Thymus (tissue), 14 donors: ENCODE measurements at places on chromosomes 2 and 18. TPM values are rescaled to one million over a fixed set of nuclear protein-coding genes. Genes with fewer than 3 reads are reported as not detected.
A peak's percentile ranks its signal among the peaks of the same experiment; 100 is the strongest.

DNA sequence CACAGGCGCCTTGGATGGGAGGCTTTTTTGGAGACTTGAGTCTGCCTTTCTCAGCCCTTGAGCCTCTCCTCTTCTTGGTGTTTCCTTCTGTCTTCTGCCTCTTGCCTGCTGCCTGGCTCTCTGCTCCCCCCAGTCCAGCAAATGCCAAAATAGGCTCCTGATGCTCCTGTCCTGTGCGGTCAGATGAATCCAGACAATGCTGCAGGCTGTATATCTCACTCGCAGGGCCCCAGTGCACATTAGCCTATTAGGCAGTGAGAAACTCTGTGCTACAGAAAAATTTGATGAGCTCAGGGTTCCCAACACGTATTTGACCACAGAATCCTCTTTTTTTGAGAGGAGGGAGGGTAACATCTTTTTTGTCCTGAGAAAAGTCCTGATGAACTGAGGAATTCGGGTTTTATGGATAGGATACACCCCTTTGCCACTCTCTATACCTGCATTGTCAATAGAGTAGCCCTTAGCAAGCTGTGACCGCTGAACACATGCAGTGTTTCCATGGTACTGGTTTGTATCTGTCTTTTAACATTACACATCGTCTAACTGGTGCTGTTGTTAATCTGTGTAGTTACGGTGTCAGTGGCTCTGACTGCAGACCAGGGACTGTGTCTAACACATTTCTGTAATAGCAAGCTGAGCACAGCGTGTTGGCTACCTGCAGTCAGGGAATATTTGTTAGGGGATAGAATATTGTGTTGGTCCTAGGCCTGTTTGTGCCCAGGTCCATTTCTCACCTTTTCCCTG, 50.8 kb downstream of the FAM228A start:
- no peak for DNase-seq

- no peak for DNase-seq
Measured at GRCh38 chr2:134455426-134455825, 201.6 kb downstream of the MGAT5 start.

DNA sequence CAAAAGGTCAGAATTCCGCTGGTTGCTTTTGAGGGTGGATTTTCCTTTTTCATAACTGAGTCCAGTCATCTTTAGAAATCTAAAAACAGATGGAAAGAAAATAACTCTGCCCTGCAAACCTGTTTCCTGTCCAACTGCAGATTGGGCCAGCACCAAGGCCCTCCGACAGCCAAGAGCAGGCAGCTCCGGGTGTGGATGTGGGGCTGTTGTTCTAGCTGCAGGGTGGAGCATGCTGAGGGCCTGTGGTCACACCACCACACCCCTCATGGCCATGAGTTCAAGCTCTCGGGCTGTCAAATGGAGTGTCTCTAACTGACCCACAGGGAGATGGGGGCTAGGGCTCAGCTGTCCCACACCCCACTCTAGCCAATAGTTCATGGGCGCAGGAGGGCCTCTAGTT, 69.3 kb upstream of the BZW1 start:
- no peak for DNase-seq

CACNB4 gene
- total RNA-seq = 3.5 TPM

CGREF1 gene
- total RNA-seq = 0.57 TPM

DNA sequence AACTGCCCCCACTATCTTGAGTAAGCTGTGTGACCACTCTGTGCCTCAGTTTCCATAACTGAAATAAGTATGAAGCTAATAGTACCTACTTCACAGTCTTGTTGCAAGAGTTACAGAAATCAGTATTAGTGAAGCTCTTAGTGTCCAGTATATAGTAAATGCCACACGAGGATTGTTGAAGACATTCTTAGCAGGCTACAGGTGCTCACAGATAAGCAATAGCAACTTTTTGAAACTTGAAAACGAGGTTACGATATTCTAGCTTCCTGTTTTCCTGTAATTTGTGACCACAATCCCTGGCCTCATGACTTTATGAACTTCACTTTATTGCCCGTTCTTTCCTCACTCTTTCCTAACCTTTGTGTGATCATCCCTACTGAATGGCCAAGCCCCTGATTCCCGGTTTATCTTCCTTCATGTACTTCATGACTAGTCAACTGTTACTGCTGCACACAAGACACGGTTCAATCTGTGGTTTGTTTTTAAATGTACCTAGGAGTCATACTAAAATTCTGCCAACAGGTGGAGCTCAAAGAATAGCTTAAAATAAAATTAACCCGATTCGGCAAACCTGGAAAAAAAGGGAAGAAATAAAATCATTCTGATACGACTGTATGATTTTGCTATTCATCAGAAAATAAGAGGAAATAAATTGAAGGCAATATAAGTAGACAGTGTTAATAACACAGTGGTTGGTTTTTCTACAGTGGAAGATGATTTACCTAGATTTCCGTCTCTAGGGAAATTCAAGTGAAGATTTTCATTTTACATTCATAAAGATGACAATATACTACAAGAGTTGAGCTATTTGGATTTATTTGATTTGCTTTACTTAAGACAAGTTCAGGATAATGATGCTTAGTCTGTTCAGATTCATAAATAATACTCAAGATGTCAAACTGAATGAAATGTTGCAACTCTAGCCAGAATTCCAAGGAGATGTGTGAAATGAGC, 38.1 kb upstream of the STAT1 start:
- no peak for DNase-seq

GRCh38 chr2:216787851-216788540, 71.9 kb downstream of the TNP1 start:
- DNase-seq = peak; percentile 52

GCG gene
- total RNA-seq = 1.7 TPM

DNA sequence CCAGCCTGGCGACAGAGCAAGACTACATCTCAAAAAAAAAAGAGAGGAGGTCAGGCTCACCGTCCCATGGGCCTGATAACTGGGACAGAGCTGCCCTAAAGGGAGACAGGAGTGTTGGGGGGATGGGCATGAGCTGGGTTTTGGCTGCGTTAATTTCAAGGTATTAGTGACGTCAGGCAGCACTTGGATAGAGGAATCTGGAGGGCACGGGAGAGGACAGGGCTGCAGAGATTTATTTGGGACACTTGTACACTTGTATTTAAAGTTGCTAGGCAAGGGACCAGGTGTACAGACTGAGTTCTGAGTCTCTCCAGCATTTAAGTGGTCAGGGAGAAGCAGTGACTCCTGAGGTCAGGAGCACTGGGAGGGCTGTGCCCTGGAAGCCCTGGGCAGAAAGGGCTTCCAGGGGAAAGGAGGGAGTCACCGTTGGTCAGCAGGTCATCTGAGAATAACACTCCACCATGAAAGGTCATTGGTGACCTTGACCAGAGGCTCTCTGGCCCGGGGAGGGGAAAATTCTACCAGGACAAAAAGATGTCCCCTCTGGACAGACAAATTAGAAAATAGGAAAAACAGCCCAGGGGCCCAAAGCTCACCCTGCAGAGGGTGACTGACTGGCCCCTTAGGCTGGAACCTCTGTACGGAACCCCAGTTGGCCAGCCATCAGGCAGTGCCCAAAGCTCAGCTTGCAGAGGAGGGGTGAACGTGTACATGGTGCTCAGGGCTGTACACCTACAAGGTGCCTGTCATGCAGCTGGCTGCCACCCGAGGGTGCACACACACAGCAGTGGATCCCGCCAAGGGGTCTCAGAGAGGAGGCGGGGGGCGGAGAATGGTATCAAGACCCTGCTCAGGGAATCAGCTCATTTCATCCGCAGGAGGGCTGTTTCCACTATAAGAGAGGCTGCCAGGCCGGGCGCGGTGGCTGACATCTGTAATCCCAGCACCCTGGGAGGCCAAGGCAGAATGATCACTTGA, 23.0 kb upstream of the CNNM3 start:
- no peak for DNase-seq

CD8B2 gene
- 22.1 TPM for total RNA-seq

DNA sequence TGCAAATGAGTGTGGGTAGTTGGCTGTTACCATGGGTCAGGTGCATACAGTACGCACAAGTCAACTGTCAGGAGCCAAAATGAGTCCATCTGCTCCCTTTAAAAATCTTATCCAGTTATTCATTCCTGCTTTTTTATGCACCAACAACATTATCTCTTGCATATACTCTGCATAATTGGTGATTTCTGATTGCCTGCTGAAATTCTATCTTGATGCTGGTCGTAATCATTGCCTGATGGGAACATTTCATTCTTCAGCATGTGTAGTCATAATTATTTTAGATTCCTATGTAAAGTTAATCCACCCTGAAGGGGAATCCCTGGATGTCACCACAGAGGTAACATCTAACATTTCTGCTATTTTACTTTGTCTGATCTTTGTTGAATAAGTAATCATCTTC, 102.2 kb upstream of the RND3 start:
- DNase-seq = no peak

DNA sequence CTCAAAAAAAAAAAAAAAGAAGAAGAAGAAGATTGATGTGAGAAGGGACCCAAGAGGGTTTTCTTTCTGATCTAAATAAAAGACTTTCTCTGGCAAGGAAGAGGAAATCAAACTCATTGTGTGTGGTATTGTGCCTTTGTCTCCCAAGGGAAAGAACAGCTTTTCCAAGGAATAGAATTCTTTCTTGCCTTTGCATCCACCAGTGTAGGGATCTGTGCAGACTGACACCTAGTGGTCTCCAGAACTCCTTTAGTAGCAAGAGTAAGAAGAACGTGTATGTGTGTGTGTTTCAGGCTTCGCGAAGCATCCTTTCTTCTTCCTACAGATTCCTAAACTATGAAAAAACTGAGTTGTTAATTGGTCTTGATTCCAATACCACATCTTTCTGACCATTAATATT, 33.5 kb upstream of the CRIM1 start:
- no peak for DNase-seq

GRCh38 chr2:163779970-163780597, 44.3 kb upstream of the FIGN start:
- DNase-seq = no peak

TGOLN2 gene
- 27.4 TPM for total RNA-seq

- DNase-seq = no peak
Measured at GRCh38 chr2:9250091-9250490, 43.5 kb downstream of the ASAP2 start.

- DNase-seq = no peak
Measured at GRCh38 chr2:113875135-113875534, 14.8 kb upstream of the ACTR3 start.

FAP gene
- total RNA-seq = 1.5 TPM

IL1RL1 gene
- 1.1 TPM for total RNA-seq

NYAP2 gene
- 0.05 TPM for total RNA-seq

DNA sequence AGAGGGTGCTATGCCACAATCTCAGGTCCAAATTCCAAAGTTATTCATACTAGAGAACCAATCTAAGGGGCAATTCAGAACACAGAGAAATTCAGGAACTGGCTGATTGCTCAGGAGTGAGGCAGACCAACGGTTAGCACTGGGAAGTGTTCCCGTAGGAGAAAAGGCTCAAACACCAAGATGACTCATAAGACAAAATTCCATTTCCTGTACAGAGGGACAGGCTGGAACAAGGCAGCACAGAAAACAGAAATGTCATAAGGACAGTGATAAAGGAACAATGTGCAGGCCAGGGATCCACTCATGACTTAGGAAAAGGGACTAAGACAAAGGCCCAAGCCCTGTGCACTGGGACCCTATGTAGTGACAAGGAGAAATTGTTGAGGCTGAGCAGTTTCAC, 54.2 kb downstream of the PDE1A start:
- no peak for DNase-seq

DNA sequence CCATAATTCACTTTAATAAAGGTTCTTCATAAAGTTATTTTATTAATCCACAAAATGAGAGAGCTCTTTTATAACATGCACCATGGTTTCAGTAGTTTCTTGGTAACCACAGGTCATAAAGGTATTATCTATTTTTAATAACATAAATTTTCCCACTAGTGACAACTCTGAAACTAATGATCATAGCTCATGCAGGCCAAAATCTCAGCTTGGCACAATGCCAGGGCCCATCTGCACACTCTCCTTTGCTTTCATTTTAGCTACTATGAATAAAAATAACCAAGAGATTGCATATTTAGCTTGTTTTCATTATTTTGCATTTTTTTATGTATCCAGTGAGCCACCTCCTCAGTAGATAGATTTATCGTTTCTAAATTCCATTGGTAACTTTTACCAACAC, 691.8 kb upstream of the CHAC2 start:
- no peak for DNase-seq
